ENCODE measurements at places on chromosomes 1 and 21.

DNA sequence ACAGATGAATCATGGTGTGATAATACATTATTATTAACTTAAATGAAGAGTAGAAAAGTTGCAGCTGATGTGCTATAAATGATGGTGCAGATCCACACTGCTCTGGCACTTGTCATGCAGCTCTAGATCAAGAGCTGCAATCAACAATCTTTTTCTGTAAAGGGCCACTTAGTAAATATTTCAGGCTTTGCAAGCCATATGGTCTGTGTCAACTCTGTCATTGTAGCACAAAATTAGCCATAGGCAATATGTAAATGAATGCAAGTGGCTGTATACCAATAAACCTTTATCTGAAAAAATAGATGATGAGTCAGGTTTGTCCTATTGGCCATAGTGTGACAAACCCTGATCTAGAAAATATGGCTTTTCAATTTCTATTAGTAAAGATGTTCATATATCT is 66.6 kb downstream of the RGS18 start:
- DNase-seq, result peak; percentile 75

GRCh38 chr1:81702903-81703302 is 97.8 kb upstream of the ADGRL2 start:
- peak; percentile 93 for DNase-seq

- DNase-seq, result no peak
Measured at GRCh38 chr1:93611668-93612067, 70.0 kb downstream of the BCAR3 start.

GRCh38 chr21:39220150-39220549 is 36.9 kb upstream of the PSMG1 start:
- no peak for DNase-seq

DNA sequence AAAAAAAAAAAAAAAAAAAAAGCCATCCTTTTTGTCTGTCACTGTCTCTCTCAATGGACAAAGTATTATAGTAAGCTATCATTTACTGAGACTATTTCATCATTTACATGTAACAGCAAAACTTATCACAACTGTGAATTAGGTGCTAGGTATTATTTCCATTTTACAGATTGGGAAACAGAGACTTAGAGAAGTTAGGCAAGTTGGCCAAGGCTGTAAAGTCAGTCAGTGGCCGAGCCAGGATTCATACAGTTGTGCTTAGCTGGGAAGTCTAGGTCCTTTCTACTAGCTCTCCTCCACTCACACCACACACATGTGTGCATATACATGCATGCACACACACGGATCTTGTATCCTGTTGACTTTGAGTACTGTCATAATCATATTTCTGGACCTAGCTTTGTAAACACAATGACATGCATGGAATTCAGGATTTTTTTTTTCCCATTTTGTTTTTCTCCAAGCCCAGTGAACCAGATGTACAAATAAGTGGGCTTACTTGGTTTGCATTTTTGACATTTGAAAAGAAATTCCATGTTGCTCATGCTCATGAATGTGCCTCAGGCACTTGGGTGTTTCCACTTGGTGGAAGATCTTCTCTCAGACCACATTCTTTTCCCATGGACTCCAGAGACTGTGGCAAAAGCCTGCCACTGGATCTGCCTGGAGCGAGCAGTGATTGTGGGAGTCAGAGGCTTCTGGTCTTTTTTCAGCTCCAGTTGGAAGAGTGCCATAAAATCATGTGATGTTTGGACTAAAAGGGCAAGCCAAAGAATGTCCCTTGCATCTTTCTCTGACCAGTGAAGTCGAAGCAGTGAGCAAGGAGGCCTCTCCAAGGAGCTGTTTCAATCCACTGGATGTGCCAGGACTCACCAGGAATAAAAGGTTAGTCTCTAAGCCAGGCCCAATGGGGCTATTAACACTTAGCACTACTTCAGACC is 61.7 kb upstream of the DNAJC6 start:
- peak; percentile 97 for DNase-seq

DNA sequence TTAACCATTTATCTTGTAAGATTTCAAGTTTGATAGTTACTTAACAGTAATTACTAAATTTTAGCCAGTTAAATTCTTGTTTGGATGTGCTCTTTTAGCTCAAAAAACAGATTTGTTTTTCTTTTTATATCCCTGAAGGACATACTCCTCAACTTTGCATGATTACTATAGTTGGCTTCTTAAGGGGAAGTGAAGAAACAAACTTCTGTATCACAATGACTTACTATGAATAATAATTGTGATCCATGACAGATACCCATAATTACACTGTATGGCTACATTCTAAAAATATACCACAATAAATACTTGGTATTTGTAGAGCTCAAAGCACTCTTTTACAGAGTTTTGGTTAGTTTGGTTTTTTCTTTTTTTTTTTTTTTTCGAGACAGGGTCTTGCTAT is 55.8 kb downstream of the IARS2 start:
- DNase-seq, result no peak

GRCh38 chr1:204260601-204261197 is 46.9 kb upstream of the GOLT1A start:
- DNase-seq, result peak; percentile 26

GRCh38 chr1:230913496-230913895 is 45.2 kb upstream of the C1orf198 start:
- no peak for DNase-seq

DNA sequence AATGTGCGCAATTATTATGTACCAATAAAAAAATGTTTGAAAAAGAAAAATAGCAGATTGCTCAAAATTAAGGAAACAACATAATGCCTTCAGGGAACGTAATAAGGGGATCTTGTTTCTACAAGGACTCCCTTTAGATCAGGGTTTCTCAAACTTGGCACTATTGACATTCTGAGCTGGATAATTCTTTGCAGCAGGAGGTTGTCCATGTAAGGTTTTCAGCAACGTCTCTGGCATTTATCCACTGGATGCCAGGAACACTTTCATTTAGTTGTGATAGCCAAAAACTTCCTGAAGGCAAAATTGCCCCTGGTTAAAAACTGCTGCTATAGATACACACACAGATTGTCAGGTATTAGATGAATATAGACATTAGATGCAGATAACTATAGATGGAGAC is 666.7 kb upstream of the ADAMTS5 start:
- DNase-seq, result no peak

GRCh38 chr1:52323731-52324130 is 42.3 kb downstream of the CC2D1B start:
- no peak for DNase-seq

DNA sequence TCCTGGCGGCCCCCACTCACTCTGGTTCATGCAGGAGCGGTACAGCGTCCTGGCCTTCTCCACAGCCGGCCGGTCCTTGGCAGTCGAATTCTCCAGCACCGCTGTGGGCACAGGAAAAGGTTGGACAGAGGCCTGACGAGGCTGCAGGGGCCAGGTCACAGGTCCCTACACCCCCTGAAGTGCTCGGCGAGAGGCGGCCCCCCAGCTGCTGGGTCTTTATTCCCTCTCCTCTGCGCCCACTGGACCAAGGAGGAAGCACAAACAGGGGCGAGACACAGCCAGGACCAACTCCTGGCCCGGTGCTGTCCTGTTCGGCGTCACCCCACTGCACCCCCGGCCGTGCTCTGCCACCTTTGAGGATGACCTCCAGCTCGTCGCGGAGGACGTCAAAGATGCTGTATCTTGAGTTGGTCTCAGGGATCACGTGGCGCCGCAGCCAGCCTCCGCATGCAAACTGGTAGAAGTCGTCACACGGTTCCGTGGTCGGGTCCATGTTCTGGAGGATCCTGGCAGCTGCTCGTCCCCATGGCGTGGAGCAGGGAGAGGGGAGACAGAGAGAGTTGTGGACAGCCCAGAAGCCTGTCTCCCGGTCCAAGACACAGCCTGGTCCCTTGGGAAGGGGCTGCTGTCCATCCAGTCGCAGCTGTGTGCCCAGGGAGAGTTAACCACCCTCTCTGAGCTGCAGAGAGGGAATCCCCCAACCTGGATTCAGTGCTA is 22.9 kb downstream of the PRXL2B start:
- DNase-seq, result no peak

DNA sequence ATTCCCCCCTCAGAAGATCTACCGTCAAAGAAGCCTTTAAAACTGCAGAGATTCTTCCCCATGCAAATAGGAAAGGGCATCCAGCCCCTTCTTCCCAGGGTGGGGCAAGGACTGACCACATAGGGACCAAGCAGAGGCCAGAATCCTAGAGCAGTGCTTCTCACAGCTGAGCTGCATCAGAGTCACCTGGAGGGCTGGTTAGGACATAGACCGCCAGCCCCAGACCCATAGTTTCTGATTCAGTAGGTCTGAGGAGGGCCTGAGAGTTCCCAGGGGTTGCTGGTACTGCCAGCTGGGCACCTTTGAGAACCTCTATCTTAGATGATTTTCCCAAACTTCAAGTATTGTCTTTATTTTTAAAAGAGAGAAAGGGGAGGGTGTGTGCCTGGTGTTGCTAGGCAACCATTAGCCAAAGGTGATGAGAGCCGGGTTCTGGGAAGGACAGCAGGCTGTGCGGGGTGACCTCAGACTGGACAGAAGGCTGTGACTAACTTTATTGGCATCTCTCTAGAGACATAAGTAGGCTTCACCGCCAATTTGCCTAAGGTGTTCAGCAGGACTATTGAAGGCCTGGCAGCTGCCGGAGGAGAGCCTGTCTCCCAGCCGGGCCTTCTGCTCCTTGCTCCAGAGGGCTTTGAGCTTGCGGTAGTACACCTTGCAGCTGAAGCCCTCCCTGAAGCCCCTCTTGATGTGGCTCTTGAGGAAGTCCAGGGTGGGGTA is 3.0 kb downstream of the SPATA46 start:
- DNase-seq, result peak; percentile 71

- no peak for DNase-seq
Measured at GRCh38 chr1:175390522-175391254, 198.1 kb upstream of the KIAA0040 start.

DNA sequence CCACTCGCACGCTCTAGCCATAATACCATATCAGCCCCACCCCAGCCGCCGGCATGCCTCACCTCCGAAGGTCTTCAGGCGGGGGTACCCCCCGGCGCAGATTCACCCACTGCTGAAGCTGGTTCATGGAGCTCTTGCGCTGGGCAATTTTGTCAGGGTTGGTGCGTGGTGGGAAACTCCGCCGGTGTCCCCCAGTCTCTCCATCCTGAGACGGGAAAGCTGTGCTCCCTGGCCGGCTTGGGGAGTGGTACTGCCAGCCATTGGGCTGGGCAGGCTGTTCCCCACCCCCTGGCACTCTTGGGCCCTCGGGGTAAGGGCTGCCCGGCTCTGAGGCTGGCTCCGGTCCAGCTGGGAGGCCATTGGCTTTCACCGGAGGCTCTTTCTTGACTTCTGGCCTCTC is 45.4 kb upstream of the GOLT1A start:
- no peak for DNase-seq

DNA sequence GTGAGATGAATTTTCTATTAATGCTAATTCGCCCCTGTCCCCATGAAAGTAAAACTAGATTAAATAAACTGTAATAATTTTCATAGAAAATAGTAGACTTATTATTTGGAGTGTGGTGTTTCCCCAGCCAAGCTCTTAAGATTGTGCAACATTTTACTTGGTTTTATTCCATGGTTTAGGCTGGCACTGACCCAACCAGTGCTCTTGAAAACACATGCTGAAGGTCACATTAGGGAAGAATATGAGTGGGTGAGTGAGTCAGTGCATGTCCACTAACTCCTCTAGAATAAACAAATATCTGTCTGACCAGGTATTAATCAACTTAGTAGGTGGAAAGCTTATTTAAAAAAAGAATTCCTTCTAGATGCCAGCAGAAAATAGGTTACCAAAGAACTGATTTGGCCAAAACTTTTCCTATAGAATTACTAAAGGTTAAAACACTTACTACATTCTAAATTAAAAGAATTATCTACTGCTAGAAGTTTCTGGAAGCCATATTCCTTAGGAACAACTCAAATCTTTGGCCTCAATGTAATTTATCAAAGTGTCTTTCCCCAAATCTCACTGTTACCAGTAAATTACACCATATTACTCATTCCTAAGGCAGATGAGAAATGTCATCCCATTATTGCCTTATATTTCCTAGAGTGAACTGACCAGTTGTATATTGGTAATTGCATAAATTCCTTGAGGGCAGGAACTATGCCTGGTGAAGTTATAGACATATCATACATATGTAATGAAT is 89.7 kb upstream of the RGS1 start:
- peak; percentile 96 for DNase-seq

DNA sequence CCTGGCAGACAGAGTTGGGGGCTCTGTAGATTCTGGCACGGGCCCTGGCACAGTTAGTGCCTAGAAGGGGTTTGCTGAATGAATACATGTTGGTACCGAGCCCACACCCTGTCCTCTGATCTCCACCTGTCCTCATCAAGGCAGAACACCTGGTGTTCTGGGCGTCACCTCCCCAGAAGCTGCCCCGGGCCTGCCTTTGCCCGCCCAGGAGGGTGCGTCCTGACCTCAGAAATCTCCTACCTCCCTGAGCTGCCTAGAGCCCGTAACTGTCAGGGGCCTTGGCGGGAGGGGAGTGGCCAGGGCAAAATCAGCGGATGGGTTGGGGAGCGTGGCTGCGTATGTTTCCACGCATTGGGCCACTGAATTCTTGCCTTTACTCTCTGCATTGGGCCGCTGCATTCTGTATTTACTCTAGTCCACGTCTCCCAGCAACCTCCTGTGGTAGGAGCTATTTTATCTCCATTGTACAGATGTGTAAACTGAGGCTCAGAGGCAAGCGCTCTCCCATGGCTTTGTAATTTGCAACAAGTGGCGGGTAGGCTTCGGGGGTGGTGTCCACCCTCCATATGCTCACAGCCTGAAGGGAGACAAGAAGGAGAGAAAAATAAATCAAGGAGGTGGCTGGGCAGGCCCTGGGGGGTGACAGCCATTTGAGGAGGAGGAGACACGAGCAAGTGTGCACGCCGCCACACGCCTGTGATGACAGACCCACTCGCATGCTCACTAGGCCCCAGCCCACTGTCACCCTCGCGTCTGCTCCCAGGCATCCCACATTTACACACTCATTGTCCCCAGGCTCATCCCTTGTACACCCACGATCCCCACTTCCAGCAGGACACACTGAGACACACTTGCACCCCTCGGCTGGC is 95.7 kb upstream of the WNT4 start:
- no peak for DNase-seq

- DNase-seq, result no peak
Measured at GRCh38 chr1:225146478-225146877, 217.0 kb downstream of the DNAH14 start.

- DNase-seq, result no peak
Measured at GRCh38 chr1:29380532-29380931, 144.2 kb downstream of the PTPRU start.

GRCh38 chr1:151346082-151346768 is 827 bp downstream of the RFX5 start:
- DNase-seq, result no peak

DNA sequence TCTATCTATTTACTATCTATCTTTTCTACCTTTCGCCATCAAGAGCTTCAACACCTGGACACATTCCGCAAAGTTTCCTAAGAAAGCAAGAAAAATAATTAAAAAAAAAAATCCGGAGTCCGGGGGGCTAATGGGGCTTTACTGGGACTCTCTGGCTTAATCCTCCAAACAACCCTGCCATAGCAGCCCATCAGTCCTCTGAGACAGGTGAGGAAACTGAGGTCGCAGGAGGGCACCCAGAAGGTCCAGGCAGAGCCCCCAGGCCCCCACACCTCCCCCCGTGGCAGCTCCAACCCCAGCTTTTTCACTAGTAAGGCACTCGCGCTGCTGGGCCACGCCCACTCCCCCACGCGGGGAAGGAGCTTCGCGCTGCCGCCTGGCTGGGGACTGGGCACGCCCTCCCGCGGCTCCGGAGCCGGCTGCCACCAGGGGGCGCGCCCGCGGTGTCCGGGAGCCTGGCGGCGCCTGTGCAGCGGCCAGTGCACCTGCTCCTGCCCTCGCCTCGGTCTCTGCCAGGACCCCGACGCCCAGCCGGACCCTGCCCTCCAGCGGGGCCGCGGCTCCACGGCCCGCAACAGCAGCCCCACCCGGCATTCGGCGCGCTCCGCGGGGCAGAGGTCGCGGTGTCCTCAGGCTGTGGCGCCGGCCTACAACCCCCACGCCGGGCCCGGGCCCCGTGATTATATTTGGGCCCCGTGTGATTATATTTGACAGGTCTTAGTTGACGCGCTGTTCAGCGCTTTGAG is 54.1 kb upstream of the SAMD11 start:
- peak; percentile 41 for DNase-seq

Measured in mesenchymal stem cell (in vitro differentiated cells and primary cell).